Posterior cingulate gyrus (tissue), 11 donors: ENCODE measurements at places on chromosomes 1 and 21.

DNA sequence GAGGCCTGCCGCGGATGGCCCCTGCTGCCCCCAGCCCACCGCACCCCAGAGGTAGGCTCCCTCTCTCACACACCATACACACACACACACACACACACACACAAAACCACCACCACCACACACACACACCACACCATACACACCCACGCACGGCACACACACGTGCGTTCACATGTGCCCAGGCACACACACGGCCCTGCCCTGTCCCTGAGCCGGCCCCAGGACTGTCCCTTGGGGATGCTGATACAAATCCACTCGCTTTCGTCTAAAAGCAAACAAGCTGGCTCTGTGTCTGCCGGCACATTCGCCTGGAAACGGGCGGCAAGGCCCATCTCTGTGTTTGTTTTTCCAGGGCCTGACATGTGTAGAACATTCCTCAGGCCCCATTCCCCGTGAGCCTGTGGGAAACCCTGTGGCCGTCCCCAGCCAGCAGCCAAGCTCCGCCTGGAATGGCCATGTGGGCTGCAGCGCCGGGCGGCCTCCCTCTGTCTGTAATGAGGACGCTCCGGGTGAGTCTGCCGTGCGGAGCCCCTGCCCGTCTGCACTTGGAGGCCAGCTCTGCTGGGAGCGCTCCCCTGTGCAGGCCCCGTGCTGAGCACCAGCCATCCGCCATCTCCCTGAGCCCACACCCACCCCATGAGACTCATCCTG is 67.4 kb downstream of the DMRTB1 start:
- no peak for DNase-seq

GRCh38 chr21:46226146-46226545 is 2.4 kb downstream of the LSS start:
- no peak for DNase-seq

- DNase-seq: no peak
These were observed 17.0 kb upstream of the OLFML2B start for GRCh38 chr1:162040657-162041056.

GRCh38 chr1:27562021-27562420 is 41.9 kb downstream of the AHDC1 start:
- DNase-seq: no peak

- no peak for DNase-seq
These were observed 85.4 kb upstream of the KAZN start for GRCh38 chr1:14513111-14513510.

- DNase-seq: no peak
These were observed 62.6 kb downstream of the SPAG17 start for GRCh38 chr1:118122234-118123004.

DNA sequence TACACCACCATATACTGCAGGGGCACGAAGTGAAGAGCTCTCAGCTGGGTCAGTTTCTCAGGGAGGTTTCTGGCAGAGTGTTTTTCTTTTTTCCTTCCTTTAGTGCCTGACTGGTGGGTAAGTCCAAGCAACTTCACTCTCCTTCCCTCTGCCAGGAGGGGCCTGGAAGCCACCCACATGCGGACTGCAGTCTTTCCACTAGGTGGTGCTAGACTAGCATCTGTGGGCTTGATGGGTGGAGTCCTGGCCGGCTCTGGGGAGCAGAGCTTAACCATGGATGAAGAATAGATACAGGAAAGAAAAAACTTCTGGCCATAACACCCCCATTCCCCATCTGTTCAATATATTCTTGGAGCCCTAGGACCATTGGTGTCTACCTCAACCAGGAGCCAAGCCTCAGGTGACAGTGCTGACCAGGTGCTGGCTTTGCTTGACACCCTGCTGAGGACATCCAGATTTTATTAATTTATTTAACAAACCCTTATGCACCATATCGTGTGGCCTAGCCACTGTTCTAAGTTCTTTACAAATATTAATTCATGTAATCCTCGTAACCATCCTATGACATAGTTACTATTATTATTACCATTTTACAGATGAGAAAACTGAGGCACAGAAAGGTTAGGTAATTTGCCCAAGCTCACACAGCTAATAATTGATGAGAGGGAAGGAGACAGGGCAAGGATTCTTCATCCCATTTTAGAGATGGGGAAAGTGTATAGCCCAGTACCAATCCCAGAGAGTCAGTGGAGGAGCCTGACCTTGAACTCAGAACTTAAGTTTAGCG is 126.7 kb upstream of the CSF3R start:
- DNase-seq: peak; percentile 90

GRCh38 chr1:199855580-199855979 is 171.9 kb upstream of the NR5A2 start:
- DNase-seq: no peak

- DNase-seq: no peak
These were observed 18.7 kb downstream of the SMAP2 start for GRCh38 chr1:40392221-40392620.

- DNase-seq: no peak
These were observed 3.1 kb upstream of the LMOD1 start for GRCh38 chr1:201949491-201949890.

GRCh38 chr1:174469687-174470086 is 21.9 kb downstream of the GPR52 start:
- DNase-seq: no peak

DNA sequence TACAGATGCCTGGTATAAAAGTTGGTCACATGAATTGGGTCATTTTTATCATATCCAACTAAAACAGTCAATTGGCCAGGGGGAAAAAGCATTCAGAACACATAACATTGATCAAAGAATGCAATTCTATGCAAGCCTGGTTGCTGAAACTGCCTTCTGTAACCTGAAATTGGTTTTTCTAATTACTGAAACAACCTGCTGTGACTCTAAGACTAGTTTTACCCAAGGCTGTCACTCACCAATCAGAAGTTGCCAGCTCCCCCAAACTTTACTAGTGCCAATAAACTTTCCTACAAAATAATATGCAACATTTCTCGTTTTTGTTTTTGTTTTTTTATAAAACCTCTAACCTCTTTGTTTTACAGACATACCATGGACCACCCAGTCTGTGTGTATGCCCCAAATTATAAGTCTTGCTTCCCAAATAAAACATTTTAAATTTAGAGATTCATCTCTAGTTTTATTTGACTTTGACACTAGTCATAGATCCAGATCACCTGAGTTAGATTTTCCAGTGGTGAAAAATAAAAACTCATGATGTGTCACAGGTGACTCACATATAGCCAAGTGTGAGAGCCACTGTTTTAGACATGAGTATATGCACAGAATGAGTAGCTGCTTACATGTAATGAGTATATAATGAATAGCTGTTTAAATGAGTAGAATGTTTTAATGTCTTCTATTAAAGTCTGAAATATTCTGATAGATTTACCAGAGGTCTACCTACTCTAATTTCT is 64.2 kb upstream of the CR2 start:
- DNase-seq: no peak

GRCh38 chr1:9730096-9730901 is 78.8 kb downstream of the PIK3CD start:
- no peak for DNase-seq

- peak; percentile 23 for DNase-seq
These were observed 14.7 kb downstream of the JUN start for GRCh38 chr1:58768971-58769808.

- no peak for DNase-seq
These were observed 44.3 kb upstream of the GTF2B start for GRCh38 chr1:88935522-88936222.

DNA sequence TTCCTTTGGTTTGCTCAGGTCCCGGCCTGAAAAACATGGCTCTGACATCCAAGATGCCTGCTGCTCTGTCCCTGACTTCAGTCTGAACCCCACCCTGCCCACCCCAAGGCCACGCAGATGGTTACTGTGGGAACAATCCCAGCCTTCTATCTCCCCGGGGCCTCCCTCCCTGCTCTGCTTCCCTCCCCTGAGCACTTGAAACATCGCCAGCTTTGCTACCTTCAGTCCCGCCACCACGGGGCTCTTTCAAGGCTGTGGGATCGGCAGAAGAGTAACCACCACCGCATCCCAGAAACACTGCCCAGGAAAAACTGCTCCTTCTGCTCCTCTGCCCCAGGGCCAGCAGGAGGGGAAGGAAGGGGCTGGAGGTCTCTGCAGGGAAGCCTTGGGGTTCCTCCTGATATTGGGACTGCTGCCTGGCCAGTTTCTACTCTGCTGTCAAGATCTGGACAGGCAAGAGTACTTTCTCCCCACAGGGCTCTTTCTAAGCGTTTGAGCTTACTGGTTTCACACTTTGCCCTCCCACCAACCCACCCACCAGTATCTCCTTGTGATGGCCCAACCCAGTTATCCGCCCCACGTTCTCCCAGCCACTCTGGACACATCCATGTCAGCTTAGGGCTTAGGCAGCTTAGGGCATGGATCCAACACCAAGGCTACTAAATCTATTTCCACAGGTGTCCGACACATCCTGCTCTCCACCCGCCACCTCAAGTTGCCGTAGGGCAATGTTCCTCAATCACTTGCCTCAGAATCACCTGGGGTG is 8.4 kb downstream of the ETNK2 start:
- DNase-seq: no peak

DNA sequence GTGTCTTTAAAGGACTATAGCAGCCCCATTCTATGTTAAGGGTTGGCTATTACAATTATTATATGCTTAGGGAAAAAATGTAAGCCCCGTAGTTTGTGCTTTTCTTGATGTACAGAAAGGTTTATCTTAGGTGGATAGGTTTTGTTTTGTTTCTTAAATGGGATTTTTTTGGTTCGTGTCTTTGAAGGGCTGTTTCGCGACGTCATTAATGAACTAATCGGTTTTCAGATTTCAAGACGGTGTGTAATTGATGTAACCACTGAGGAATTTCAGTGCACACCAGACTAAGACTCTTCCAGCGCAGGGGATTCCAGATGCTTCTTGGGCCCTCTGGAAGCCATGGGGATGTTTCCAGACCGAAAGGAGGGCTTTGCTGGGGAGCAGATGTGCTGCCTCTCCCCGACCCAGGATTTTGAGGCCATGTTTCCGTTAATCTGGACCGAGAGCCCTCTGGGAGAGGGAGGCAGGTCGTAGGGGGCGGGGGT is 4.8 kb upstream of the SIM2 start:
- DNase-seq: no peak

DNA sequence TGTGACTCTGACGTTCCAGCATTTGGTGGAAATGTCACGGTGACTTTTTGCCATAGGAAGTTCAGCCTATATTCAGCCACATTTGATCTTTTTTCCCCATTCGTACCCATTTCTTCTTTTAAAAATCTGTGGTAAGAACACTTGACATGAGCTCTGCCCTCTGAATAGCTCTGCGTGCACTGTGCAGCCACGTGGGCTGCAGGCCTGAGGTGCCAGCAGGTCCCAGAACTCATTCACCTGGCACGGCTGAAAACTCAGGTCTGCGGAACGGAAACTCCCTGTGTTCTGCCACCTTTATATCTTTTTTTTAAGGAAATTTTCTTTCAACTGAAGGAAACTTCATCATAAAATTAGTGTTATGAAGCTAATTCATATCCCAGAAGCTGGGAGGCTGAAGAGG is 28.6 kb downstream of the CEP104 start:
- no peak for DNase-seq

GRCh38 chr1:76381450-76382097 is 307.0 kb downstream of the ST6GALNAC3 start:
- DNase-seq: no peak

- no peak for DNase-seq
These were observed 270.7 kb downstream of the S1PR1 start for GRCh38 chr1:101507547-101507971.

DNA sequence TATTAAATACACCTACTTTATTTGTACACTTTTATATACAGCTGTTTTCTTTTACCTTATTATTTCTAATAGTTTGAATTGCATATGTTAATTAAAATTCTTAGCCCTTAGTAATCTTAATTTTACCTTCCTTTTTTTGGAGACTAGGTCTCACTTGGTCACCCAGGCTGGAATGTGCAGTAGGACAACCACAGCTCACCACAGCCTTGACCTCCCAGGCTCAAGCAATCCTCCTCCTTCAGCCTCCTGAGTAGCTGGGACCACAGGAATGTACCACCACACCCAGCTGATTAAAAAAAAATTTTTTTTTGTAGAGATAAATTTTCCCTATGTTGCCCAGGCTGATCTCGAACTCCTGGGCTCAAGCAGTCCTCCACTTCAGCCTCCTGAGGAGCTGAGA is 15.0 kb upstream of the SDC3 start:
- no peak for DNase-seq

DNA sequence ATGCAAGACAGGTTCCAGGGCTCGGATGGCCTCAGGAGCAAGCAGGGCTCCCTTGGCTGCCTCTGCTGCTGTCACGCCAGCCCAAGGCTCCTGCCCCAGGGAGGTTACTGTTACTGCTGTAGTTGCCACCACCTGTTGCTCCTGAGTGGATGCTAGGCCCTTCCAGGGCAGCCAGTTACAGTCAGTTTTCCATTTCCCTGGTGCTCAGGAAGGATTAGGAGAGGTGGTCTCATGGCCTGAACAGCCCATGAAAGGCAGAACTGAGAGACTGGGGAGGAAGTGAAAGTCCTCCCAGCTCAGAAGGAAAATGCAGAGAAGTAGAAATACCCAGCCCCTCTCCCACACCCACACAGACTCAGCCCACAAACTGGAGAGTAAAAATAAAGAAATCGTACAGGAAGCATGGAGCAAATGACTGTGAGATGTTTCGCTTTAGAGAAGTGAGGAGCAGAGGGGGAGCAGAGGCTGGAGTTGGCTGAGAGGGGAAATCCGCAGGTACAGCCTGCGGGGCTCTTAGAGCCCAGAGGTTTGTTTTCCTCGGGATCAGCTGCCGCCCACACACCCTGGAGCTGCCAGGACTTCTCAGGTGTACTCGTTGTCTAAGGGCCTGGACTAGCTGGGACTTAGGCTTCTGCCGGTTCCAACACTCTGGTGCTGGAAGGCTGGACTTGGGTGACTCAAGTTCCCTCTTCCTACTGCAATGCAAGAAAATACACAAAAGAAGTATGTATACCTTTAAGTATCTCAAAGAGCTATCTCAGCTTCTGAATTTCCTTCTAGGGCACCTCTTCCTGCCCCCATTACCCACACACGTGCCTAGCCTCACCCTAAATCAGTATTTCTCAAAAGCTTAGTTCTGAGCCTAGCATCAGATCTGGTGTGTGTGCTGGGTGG is 2.3 kb downstream of the IL6R start:
- DNase-seq: no peak

GRCh38 chr21:38491536-38491935 is 6.7 kb downstream of the ERG start:
- no peak for DNase-seq

- no peak for DNase-seq
These were observed 3.6 kb downstream of the ACTN2 start for GRCh38 chr1:236689713-236690569.

DNA sequence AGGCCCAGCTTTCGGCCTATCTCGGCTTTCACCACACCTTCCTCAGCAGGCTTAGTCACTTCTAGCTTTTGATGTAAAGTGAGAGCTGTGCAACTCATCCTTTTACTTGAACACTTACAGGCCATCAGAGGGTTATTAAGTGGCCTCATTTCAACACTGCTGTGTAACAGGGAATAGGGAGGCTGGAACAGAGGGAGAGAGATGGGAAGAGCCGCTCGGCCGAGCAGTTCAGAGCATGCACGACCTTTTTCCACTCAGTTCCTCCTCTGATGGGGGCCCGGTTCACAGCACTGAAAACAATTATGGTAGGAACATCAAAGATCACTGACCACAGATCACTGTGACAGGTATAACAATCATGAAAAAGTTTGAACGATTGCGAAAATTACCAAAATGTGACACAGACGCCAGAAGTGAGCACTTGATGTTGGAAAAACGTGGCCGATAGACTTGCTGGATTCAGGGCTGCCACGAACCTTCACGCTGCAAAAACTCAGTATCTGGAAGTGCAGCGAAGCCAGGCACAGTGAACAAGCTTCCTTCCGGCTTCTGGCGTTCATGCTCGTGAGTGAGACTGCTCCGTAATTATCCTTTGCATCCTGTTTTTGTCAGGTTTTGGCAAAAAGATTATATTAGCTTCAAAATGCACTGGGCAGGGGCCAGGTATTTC is 28.6 kb downstream of the AGPAT3 start:
- peak; percentile 43 for DNase-seq
